ENCODE measurements at places on chromosomes 6 and 20. TPM values are rescaled to one million over a fixed set of nuclear protein-coding genes. Genes with fewer than 3 reads are reported as not detected.
A peak's percentile ranks its signal among the peaks of the same experiment; 100 is the strongest.

GRCh38 chr6:47484616-47485015, 7.0 kb downstream of the CD2AP start:
- DNase-seq, result peak; percentile 78

GRCh38 chr6:884570-884969, 191.6 kb upstream of the EXOC2 start:
- DNase-seq, result no peak

- no peak for DNase-seq
These were observed 109.2 kb upstream of the MCHR2 start for GRCh38 chr6:100103194-100103593.

- peak; percentile 11 for DNase-seq
These were observed 80.1 kb upstream of the MLIP start for GRCh38 chr6:54031169-54031568.

DNA sequence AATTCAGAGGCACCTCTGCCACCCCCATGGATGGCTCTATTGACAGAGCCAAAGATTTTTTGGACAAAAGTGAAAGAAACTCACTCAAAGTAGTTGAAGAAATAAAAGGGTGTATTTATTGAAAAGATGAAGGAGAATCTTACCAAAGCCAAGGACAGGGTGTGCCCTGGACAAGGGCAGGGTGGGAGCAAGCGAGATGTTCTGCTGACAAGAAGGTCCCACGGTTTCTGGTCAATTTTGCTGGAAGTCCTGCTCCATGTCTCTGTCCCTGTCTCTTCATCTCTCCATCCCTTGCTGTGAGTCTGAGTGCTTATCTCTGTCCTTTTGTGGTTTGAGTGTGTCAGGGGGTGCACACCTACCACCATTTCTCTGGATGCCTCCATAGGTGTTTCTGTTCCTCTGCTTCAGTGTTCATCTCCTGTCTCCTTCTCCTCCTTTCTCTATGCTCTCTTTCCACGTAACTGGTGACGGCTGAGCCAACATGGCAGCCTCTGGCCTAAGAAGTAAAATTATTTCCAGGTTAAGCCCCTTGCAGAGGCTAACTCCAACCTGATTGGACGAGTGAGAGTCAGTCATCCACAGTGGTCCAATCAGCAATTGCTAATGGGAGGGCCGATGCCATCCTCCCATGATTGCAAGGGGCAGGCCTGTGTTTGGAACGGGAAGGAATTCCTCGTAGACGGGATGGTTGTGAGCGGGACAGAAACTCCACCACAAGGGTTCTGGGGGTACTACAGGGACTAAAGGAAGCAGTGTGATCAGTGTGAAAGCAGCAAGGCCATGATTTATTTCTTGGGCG, 502.1 kb upstream of the CDH4 start:
- DNase-seq, result no peak

DNA sequence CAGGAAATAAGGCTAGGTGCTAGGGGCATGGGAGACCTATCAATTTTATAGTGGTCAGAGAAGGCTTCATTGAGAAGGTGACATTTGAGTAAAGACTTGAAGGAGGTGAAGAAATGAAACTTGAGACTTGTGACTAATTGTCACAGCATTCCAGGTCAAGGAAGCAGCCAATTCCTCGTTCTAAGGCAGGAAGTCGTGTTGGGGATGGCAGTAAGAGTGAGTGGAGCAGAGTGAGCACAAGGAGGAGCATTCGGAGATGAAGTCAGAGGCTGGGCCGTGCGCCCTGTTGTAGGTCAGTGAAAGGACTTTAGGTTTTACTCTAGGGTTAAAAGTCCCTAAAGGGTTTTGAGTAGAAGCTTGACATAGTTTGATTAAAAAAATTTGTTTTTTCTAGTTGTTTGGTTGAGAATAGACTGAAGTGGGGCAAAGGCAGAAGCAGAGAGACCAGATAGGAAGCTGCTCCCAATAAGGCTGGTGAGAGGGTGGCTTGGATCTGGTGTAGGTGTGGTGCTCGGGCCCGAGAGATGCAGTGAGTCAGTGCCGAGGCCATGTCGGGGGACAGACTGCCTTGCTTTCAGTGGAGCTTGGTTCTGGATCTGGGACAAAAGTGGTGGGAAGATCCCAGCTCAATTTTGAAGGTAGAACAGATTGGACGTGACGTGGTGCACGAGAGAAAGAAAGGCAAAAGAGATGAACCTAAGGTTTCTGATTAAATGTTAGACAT, 2.6 kb upstream of the RSPH3 start:
- DNase-seq, result peak; percentile 34

- DNase-seq, result peak; percentile 73
These were observed 51.4 kb downstream of the TGM2 start for GRCh38 chr20:38113401-38114325.

The GSTA1 gene
- total RNA-seq, result 0.32 TPM

- DNase-seq, result no peak
These were observed 41.2 kb upstream of the PDE10A start for GRCh38 chr6:165704045-165704748.

DNA sequence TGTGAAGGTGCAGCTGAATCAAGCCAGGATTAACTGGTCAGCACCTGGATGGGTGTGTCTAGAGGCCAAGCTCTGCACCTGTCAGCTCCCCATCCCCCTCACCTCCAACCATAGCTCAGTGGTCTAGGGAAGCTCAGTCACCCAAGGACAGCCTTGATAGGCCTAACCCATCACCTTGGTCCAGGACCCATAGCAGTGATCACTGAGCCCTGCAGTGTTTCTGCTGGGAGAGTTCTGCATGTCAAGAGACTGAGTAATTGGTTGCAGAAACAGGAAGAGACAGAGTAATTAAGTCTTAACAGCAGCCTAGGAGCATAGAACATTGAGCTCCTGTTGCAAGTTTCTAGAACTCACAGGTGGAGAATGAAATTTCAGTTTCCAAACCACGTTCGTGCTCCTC, 18.7 kb upstream of the RALGAPB start:
- DNase-seq, result no peak

GRCh38 chr6:133697666-133698065, 191.2 kb upstream of the TCF21 start:
- no peak for DNase-seq

The FKBP1C gene
- total RNA-seq, result 0.43 TPM

The CAPN11 gene
- not detected for total RNA-seq

The OPN5 gene
- total RNA-seq, result not detected

DNA sequence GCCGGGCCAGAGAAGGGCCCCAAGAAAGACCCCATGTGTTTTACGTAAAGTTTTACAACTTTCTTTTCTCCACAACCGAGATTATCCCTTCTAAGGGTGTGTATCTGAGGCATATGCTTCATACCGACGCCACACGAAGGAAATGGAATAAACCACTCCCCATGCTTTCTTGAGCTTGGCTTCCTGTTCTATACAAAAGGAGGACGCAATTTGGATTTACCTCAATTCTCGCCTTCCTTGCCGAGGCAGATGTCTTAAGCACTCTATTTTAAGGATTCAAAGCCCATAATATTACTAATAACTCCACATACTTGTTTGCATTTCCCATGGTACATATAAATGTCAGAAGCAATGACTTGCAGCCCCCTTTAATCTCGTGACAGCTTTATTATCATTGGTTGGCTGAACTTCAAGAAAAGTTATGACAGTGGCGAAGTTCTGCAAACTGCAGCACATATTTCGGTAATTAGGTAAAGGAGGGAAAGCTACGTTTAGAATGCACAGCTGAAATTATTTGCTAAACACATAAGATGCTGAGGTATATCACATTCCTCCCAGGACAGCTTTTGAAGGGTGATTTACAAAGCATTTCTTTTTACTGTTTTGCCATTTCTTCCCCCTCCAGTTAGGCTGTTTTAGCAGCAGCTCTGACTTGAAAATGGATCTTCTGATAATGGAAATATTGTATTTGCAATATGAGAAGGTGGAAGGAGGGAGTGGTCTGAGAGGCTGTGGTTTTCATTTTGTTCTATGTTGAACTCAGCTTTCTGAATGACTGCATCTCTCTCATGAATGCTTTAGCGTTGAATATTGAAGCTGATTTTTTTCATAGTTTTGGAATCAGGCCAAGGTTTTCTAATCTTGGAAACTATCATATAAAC, 330.5 kb downstream of the EPHA7 start:
- DNase-seq, result peak; percentile 69

DNA sequence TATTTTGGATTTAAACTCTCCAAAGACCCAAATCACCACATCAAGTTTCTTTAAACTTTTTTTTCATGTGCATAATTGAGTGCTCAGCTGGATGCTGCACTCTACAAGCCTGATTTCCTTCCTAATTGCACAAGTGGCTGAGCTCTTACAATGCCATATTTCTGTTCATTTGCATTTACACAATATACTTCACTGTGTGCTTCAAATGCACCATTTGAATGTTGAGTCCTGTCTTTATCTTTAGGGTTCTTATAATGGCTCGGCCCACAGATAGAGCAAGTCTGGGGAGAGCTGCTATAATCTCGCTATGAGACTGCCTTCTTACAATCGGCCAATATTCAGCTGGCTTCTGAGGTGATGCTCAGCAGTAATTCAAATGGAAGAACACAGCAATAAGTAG, 200.6 kb upstream of the MAP3K7 start:
- DNase-seq, result no peak

DNA sequence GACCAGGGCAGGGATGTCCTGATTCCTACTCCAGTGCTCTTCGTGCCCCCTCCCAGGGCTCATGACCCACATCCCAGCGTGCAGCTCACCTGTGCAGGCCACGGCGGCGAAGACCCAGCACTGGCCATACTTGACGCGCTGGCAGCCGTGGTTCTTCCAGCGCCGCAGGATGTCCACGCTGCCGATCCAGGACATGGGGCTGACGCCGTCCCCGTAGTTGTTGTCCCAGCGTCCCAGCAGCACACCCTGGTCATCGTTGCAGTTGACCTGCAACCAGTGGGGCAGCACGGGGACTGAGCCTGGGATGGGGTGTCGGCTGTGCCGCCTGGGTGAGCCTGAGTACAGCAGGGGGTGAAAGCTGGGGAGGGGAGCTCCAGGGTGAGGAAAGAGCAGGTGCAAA, 18.4 kb downstream of the TGM2 start:
- DNase-seq, result no peak

GRCh38 chr6:126153661-126154060, 167.3 kb downstream of the TRMT11 start:
- DNase-seq, result peak; percentile 57

GRCh38 chr6:156502969-156503504, 274.1 kb upstream of the ARID1B start:
- DNase-seq, result no peak

DNA sequence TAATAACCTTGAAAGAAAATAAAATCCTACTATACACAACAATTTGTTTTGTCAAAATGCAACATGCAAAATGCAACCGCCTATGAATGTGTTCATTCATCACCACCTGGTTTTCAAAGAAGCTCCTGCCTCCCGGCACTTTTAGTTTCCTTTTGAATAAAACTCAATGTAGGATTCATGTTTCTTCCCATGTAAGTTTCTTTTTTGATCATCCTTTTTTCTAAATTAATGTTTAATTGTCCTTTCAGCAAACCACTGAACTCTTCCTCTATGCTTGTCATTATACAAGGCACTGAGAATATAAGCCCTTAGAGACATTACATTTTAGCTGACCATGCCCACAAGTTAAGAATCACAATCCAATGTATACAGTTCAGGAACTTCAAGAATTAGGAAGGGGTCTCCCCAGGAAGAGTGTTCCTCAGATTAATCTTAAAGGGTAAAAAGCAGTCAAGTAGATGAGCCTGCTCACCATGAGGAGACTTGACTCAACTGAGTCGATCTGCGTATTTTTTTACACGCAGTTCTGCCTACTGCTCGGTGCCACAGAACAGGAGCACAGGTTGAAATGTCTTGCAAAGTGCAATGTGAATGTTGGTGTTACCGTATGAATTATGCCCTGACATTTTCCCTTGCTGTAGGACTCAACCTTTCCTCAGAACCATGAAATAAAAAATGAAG, 7.2 kb upstream of the THEMIS start:
- no peak for DNase-seq

GRCh38 chr6:3804964-3805363, 44.2 kb upstream of the FAM50B start:
- no peak for DNase-seq

DNA sequence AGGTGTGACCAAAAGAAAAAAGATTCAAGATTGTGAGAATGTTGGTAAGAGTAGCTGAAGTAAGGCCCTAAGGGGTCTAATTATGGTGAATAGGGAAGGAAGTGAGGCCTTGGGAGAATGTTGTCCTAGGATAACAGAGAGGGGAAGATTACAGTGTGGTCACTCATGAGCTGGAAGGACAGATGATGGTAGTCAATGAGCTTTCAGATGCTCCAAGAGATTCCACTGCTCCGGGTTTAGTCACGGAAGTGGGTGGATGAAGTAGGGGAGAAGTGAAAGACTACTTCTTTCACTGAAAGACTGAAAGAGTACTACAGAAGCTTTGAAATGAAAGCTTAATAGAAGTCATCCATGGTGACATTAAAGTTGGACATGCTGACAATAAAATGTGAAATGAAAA, 108.5 kb downstream of the MMS22L start:
- no peak for DNase-seq

GRCh38 chr20:49319208-49319809, 41.5 kb upstream of the ZNFX1 start:
- DNase-seq, result no peak
